ENCODE measurements at places on chromosomes 2 and 18.

GRCh38 chr2:175025946-175026345 lies 20.8 kb upstream of the CHN1 start:
- H3K36me3 ChIP-seq = peaks cover 3% of the 10 kb centered on the region
- H3K4me3 ChIP-seq = no peak overlapping the region
- no peaks in the 10 kb centered on the region for H3K27me3 ChIP-seq
- H3K4me1 ChIP-seq = no peaks in the 10 kb centered on the region
- no peak for DNase-seq
- no peak overlapping the region for H3K27ac ChIP-seq

DNA sequence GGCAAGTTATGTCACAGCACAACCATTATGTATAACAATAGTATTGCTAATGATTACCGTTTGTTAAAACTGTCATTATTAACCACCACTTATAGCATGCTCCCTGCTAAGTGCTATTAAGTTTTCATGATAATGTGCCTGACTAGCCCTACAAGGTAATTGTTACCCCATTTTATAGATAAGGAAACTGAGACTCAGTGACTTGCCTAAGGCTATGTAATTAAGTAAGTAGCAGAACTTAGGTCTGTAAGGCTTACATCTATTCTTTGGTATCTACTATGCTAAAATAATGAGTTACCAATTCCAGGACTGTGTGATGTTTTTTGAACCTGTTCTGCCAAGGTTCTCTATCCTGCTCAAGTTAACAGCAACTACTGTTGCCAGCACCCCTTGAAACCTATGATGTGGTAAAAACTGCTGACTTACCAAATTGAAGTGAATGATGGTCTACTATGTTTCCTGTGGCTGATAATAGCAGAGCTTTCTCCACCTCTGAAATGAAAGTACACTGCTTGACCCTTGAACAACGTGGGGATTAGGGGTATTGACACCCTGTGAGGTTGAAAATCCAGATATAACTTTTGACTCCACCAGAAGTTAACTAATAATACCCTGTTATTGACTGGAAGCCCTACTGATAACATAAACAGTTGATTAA lies 18.2 kb downstream of the ACVR2A start:
- H3K27me3 ChIP-seq = no peaks in the 10 kb centered on the region
- peaks cover 13% of the 10 kb centered on the region for H3K4me1 ChIP-seq
- H3K36me3 ChIP-seq = no peaks in the 10 kb centered on the region
- no peak overlapping the region for H3K27ac ChIP-seq

DNA sequence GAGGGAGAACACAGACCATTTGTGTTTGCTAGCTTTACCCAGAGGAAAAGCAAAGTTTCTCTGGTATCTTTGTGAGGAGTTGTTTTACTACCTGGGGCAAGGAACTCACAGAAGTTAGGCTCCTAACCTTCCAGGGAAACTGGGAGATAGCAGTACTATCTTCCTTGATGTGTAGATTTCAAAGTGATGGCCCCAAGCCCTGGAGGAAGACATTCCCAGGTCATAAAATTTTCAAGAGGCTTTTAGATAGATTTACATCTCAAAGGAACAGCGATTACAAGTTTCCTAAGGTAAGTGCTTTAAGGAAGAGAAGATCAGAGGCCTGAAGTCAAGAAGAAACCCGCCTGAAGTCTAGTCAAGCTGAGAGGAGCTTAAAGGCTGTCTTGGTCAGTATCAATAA lies 1187.8 kb upstream of the TMEFF2 start:
- peak; percentile 35 for DNase-seq
- H3K27me3 ChIP-seq = no peaks in the 10 kb centered on the region

- no peak overlapping the region for H3K27ac ChIP-seq
- peaks cover 83% of the 10 kb centered on the region for H3K36me3 ChIP-seq
- H3K4me3 ChIP-seq = no peak overlapping the region
- DNase-seq = no peak
- H3K4me1 ChIP-seq = no peaks in the 10 kb centered on the region
- no peaks in the 10 kb centered on the region for H3K27me3 ChIP-seq
These were observed 8.4 kb downstream of the SCLY start for GRCh38 chr2:238069021-238069709.

- peak overlapping the region; percentile 53 for H3K4me3 ChIP-seq
- no peaks in the 10 kb centered on the region for H3K36me3 ChIP-seq
- H3K4me1 ChIP-seq = peaks cover 14% of the 10 kb centered on the region
- H3K27ac ChIP-seq = no peak overlapping the region
- no peaks in the 10 kb centered on the region for H3K27me3 ChIP-seq
These were observed 34.5 kb downstream of the RAB31 start for GRCh38 chr18:9742524-9743131.

- H3K4me3 ChIP-seq = no peak overlapping the region
- no peak overlapping the region for H3K27ac ChIP-seq
- H3K36me3 ChIP-seq = peaks cover 2% of the 10 kb centered on the region
- DNase-seq = no peak
- no peaks in the 10 kb centered on the region for H3K27me3 ChIP-seq
- H3K4me1 ChIP-seq = peaks cover 4% of the 10 kb centered on the region
These were observed 31.7 kb downstream of the MBP start for GRCh38 chr18:77100751-77101355.

- DNase-seq = no peak
- no peaks in the 10 kb centered on the region for H3K36me3 ChIP-seq
- no peaks in the 10 kb centered on the region for H3K27me3 ChIP-seq
- H3K4me3 ChIP-seq = no peak overlapping the region
These were observed 10.9 kb upstream of the NFATC1 start for GRCh38 chr18:79384834-79385233.

GRCh38 chr18:31497836-31498573 lies at the start of gene DSG2:
Gene DSG2, plus strand, starts transcription at chr18:31498177. Its CDS starts 75 bp downstream, at chr18:31498252.
- H3K27ac ChIP-seq = peak within 1 kb of the TSS; percentile 67
- H3K4me1 ChIP-seq = peaks cover 3% of the 10 kb centered on the region
- peak; percentile 93 for DNase-seq
- H3K27me3 ChIP-seq = no peaks in the 10 kb centered on the region
- H3K4me3 ChIP-seq = peak within 1 kb of the TSS; percentile 97

All from H9 (cell line).